ENCODE measurements at places on chromosomes 7 and 10. TPM values are rescaled to one million over a fixed set of nuclear protein-coding genes. Genes with fewer than 3 reads are reported as not detected.

SLC13A1 gene
- not detected for polyA plus RNA-seq

TMEM72 gene
- 3.0 TPM for polyA plus RNA-seq

AHCYL2 gene
- 26.4 TPM for polyA plus RNA-seq

TMEM106B gene
- polyA plus RNA-seq = 24.7 TPM

GPR26 gene
- polyA plus RNA-seq = 0.15 TPM

TMEM168 gene
- 21.4 TPM for polyA plus RNA-seq

PODXL gene
- polyA plus RNA-seq = 27.3 TPM

GALNT17 gene
- 10.9 TPM for polyA plus RNA-seq

SLC39A12 gene
- 0.38 TPM for polyA plus RNA-seq

NPC1L1 gene
- 0.83 TPM for polyA plus RNA-seq

DBF4 gene
- 85.5 TPM for polyA plus RNA-seq

PRKCQ gene
- polyA plus RNA-seq = 2.9 TPM

SYT15B gene
- polyA plus RNA-seq = 0.37 TPM

POLL gene
- 93.1 TPM for polyA plus RNA-seq

PHKG1 gene
- 2.1 TPM for polyA plus RNA-seq

SPAM1 gene
- polyA plus RNA-seq = 18.1 TPM

PIK3AP1 gene
- 6.5 TPM for polyA plus RNA-seq

PHYH gene
- polyA plus RNA-seq = 31.1 TPM

SFR1 gene
- polyA plus RNA-seq = 25.3 TPM

ABCB4 gene
- polyA plus RNA-seq = 1.7 TPM

LRRC4 gene
- polyA plus RNA-seq = 17.0 TPM

ASAH2 gene
- polyA plus RNA-seq = 5.5 TPM

TEX36 gene
- 41.5 TPM for polyA plus RNA-seq

IDI2 gene
- polyA plus RNA-seq = 0.79 TPM

VCL gene
- 106 TPM for polyA plus RNA-seq

SPDYE1 gene
- polyA plus RNA-seq = 8.3 TPM

GIMAP5 gene
- polyA plus RNA-seq = 13.6 TPM

PDE6C gene
- 0.09 TPM for polyA plus RNA-seq

FXYD4 gene
- 2.6 TPM for polyA plus RNA-seq

TAS2R39 gene
- not detected for polyA plus RNA-seq

EIF3A gene
- 71.1 TPM for polyA plus RNA-seq

EPHA1 gene
- polyA plus RNA-seq = 9.8 TPM

DPP6 gene
- polyA plus RNA-seq = 26.0 TPM

C10orf120 gene
- polyA plus RNA-seq = 36.6 TPM

GIMAP1 gene
- 2.8 TPM for polyA plus RNA-seq

C10orf67 gene
- 11.1 TPM for polyA plus RNA-seq

AMPH gene
- polyA plus RNA-seq = 5.8 TPM

DPY19L1 gene
- polyA plus RNA-seq = 63.8 TPM

FAM25C gene
- not detected for polyA plus RNA-seq

DNA2 gene
- 5.9 TPM for polyA plus RNA-seq

CYP2C19 gene
- not detected for polyA plus RNA-seq

ANXA11 gene
- polyA plus RNA-seq = 116 TPM

SPRN gene
- polyA plus RNA-seq = 2.7 TPM

SGCE gene
- polyA plus RNA-seq = 71.3 TPM

All from testis (tissue), 5 donors.